ENCODE measurements at places on chromosomes 1 and 21. TPM values are rescaled to one million over a fixed set of nuclear protein-coding genes. Genes with fewer than 3 reads are reported as not detected.

Gene SYDE2
- 10.7 TPM for total RNA-seq

Gene ARTN
- not detected for total RNA-seq

Gene FMOD
- total RNA-seq = not detected

Gene AZIN2
- total RNA-seq = 1.6 TPM

Gene KAZN
- 0.31 TPM for total RNA-seq

Gene GPR25
- 0.84 TPM for total RNA-seq

Gene RIPK4
- 0.31 TPM for total RNA-seq

Gene CD101
- 11.4 TPM for total RNA-seq

Gene OR2T29
- total RNA-seq = not detected

Gene NPHS2
- total RNA-seq = not detected

Gene LENEP
- total RNA-seq = 0.63 TPM

Gene RXFP4
- total RNA-seq = not detected

Gene CD53
- total RNA-seq = 334 TPM

Gene EMC1
- total RNA-seq = 19.4 TPM

Gene AADACL3
- not detected for total RNA-seq

Gene BCAS2
- total RNA-seq = 91.3 TPM

Gene CELSR2
- total RNA-seq = 1.4 TPM

Gene ADGRL4
- not detected for total RNA-seq

Gene AIRE
- total RNA-seq = 0.10 TPM

Gene DNAH14
- total RNA-seq = 2.7 TPM

Data from mononuclear cell (primary cell).